Activated T-cell treated with anti-CD3 and anti-CD28 coated beads, Interleukin-2, amount 50 U/mL, for 1 hour (primary cell): ENCODE measurements at places on chromosomes 16 and 17.

DNA sequence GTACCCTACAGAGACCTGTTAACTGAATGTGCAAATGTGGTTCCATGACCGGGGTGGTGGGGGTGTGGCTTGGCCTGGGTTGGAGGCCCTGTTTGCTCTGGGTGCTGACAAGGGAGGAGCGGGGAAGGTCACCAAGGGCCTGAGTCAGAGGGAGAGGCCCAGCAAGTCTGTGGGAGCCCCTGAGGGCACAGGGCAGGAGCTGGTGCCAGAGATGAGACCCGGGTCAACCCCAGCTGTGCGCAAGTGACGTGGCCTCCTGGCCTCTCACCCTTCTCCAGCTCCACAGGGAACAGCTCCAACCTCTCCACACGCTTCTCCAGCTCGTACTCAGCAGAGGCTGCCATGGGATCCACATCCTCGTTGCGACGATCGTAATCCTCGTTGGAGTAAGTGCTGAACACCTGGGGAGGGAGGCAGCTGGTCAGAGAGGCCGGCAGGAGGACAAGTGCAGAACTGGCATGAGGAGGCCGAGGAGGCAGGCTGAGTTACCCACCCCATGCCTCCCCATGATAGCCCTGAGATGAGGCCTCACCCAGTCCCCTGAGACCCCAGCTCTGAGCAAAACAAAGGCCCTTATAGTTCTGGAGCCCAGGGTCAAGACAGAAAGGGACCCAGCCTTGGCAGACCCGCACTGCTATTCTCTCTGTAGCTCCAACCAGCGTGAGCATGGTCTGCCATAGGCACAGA is 5.5 kb downstream of the PPP1R9B start:
- DNase-seq, result peak; percentile 18

DNA sequence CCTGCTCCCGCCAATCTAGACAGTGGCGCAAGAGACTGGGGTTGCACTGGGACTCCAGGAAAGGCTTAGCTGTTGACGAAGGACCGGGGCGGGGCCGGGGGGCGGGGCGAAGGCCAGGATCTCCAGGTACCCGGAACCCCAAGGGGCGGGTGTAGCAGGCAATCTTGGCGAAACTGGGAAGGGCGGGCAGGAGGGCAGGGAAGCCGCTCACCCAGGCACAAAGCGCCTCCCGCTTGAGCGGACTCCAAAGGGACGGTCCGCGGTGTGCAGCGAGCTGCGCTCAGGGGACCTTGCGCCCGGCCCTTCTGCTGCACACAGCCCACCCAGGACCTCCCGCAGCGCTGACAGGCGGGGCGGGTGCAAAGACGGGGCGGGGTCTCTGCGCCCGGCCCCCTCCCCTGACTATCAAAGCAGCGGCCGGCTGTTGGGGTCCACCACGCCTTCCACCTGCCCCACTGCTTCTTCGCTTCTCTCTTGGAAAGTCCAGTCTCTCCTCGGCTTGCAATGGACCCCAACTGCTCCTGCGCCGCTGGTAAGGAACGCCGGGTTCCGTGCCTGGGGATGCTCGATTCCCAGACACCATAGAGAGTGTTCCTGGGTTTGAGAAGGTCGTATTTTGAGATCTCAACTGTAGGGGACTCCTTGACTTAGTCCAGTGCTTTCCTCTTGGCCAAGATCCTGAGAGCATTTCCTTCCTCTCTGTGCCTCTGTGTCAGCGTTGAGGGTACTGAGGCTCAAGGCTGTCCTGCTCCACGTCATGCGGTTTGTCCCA is at the start of gene MT1F:
TSS of gene MT1F (plus strand) at position 405 of the 772 bp plus-strand sequence. CDS start at position 505, 100 bp downstream.
- DNase-seq, result peak; percentile 78

DNA sequence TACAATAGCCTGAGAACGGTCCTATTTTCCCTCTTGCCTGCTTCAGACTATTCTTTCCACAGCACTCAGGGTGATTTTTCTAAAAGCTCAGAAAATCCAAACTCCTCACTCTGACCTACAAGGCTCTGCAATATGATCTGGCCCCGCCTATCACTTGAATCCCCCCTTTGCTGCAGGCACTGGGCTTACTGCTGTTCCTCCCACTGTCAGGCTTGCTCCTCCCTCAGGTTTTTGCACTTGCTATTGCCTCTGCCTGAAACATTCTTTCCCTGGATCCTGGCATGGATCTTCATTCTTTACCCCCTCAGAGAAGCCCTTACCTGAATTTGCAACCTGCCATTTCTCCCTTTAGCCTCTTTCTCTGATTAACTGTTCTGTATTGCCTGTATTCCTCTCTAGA is 52.3 kb downstream of the RPGRIP1L start:
- no peak for DNase-seq

GRCh38 chr17:57868910-57869616 is 19.2 kb upstream of the MRPS23 start:
- DNase-seq, result no peak

- DNase-seq, result no peak
Measured at GRCh38 chr17:32516940-32517701, 30.3 kb downstream of the CDK5R1 start.

GRCh38 chr17:80141463-80142165 is 5.3 kb downstream of the EIF4A3 start:
- no peak for DNase-seq

GRCh38 chr16:51550800-51551347 is 399.8 kb upstream of the SALL1 start:
- no peak for DNase-seq

GRCh38 chr16:56120447-56121155 is 70.7 kb upstream of the GNAO1 start:
- no peak for DNase-seq

DNA sequence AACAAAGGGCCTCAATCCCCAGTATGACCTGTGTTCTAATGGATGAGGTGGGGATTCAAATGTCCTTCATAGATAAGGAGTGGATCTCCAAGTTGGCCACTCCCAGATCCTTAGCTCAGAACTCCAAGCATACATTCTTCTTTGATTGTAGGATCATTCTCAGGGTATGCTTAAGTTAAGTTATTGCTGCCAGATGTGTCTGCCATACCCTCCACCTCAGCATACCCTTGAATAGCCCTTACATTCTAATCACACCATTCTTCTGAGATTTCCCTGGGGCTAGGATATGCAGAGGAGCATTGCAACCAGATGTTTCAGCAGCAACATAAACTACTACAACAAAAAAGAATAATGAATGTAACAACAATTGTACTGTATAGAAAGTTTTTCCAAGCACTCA is 1.6 kb upstream of the KRTAP2-4 start:
- DNase-seq, result no peak

DNA sequence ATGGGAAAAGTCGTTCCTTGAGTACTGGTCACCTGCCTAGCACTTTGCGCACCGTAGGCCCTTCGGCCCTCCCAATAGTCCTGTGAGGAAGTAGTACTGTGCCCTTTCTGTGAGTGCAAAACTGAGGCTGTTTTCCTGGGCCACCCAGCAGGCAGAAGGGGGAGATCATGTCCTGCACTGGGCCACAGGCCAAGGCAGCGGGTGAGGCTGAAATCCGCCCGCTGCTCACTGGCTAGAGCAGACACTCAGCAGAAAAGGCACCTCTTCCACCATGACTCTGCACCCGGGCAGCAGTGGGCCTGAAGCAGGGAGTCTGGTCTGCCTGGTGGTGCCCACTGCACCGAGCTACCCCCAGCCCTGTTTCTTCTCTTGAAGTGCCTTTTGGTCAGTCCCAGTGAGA is 20.2 kb downstream of the METTL22 start:
- DNase-seq, result no peak

DNA sequence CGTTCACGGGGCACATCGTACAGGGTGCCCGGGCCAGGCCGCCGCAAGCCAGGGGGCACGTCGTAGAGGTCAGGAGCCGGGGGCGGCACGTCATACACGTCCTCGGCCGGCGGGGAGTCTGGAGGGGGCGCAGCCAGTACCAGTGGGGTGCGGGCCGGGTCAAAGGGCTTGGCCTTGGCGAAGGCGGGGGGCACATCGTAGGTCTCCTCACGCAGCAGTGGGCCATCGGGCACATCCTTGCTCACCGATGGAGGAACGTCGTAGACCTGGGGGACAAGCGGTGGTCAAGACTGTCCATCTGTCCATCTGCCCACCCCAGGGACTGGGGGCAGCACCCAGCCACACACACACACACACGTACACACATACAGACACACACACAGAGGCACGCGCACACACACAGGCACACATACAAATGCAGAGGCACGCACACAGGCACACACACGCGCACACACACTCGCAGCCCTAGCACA is 15.7 kb downstream of the BCAR1 start:
- DNase-seq, result no peak

GRCh38 chr16:627454-628239 is 3.1 kb upstream of the WFIKKN1 start:
- DNase-seq, result no peak

DNA sequence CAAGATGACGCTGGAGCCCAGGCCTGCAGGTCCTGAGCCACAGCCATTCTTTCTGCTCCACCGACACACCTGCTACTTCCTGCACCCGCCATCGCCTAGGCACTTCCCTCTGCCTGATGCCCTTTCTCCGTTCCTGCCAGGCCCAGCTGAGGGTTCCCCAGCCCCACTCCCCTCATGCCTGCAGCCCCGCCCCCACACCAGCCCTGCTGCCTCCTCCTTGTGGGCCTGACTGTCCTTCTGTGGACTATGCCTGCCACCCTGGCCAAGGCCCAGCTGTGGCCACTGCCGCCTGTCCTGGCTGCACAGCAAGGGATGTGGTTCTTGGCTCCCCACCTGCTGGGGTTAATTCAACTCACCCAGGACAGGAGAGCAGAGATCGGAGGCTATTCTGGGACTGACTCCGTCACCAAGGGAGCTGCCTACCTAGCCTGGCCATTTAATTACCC is 7.5 kb downstream of the NATD1 start:
- no peak for DNase-seq

GRCh38 chr16:52366983-52367382 is 180.0 kb downstream of the TOX3 start:
- DNase-seq, result no peak

- no peak for DNase-seq
Measured at GRCh38 chr16:69056421-69056820, 49.0 kb upstream of the HAS3 start.

GRCh38 chr17:17151541-17151940 is 54.6 kb downstream of the PLD6 start:
- DNase-seq, result no peak

DNA sequence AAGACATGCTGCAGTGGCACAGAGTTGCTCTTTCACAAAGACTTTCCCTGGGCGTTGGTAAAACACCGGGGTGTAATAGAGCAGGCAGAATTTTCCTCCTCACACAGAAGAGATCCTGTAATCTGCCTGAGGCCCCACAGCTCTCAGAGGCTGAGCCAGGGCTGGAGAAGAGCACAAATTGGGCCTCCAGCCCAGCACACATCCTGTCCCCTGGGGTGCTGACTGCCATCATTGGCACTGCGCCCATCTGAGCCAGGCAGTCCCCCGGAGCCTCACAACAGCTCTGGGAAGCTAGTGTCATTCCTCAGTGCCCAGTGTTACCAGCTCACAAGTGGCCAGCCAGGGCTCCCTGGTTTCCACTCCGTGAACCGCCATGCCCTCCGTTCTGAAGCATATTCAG is 119.4 kb downstream of the SOCS1 start:
- no peak for DNase-seq

GRCh38 chr17:17347234-17347955 is 44.2 kb downstream of the NT5M start:
- no peak for DNase-seq

- DNase-seq, result no peak
Measured at GRCh38 chr17:72520665-72521303, 400.0 kb downstream of the SOX9 start.

- DNase-seq, result no peak
Measured at GRCh38 chr17:7137171-7137943, 22.7 kb upstream of the ASGR2 start.

DNA sequence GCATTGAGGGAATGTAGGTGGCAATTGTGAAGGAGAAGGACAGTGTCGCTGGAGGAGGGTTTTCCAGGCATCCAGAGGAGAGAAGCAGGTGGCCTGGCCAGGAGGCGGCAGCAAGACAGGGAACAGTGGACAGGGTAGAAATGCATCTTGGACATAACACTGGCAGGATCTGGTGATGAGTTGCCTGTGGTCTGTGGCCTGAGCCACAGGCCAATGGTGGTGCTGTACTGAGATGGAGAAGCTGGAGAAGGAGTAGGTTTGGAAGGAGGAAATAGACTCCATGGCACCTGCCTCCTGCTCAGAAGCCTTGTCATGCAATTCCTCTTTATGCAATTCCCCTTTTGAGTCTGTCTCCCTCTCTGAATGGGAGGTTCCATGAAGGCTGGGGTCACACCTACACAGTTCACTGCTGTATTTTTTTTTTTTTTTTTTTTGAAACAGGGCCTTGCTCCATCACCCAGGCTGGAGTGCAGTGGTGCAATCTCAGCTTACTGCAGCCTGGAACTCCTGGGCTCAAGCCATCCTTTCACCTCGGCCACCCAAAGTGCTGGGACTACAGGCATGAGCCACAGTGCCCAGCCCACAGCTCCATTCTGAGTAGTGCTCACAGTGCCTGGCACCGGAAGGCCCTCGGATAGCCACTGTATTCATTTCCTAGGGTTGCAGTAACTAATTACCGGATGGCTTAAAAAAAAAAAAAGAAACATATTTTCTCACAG is 13.5 kb upstream of the CACNG4 start:
- no peak for DNase-seq

DNA sequence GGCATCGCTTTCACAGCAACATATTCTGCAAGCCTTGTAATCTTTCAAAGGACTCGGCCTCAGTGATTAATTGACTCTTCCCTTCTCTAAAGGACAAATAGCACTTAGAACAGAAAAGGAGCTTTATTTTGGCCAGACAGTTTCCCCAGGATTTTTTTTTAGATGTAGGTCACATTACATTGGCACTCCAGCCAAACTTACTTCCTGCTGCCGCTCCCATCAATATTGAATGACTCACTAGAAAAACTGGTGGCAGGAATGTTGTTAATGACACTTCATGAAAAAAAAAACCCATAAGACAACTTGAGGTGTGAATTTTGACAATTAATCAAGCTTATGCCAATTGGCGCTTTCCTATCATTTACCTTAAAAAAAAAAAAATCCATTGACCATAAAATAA is 432.6 kb downstream of the TOX3 start:
- DNase-seq, result no peak

DNA sequence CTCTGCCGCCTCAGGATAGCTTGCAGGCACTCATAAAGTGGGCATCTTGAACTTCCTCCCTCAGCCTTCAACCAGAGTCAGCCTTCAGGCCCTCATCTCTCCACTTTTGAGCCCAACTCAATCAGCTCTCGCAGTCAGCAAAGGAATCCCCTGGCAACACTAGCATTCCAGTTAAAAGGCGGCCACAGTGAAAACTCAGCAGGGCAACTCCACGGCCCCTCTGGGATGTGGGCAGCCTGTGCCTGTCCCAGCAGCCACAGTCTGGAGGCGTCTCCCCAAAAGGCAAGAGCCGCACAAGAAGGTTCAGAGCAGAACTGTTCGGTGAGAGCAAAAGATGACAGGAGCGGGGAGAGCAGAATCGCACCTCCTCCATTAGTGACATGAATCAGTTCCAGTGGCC is 9.0 kb downstream of the TMEM11 start:
- no peak for DNase-seq

DNA sequence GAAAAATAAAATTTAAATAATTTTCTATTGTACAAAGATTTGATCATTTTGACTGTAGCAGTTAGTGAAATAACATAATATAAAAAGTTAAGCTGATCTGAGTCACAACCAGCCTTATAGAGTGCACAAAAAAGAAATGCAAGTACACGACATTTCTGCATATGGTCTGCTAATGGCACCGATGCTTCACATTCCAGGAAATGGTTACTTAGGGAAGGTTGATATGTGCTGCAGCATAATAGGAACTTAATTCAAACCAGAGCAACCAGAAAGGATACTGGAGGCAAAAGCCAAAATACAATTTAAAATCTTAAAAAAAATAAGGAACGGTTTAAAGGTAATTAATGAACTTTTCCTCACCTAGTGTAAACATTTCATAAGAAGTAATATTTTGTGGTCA is 10.0 kb upstream of the CFDP1 start:
- DNase-seq, result no peak
